ENCODE measurements at places on chromosomes 12 and 14. TPM values are rescaled to one million over a fixed set of nuclear protein-coding genes. Genes with fewer than 3 reads are reported as not detected.

The SUOX gene
- total RNA-seq, result 22.7 TPM

DNA sequence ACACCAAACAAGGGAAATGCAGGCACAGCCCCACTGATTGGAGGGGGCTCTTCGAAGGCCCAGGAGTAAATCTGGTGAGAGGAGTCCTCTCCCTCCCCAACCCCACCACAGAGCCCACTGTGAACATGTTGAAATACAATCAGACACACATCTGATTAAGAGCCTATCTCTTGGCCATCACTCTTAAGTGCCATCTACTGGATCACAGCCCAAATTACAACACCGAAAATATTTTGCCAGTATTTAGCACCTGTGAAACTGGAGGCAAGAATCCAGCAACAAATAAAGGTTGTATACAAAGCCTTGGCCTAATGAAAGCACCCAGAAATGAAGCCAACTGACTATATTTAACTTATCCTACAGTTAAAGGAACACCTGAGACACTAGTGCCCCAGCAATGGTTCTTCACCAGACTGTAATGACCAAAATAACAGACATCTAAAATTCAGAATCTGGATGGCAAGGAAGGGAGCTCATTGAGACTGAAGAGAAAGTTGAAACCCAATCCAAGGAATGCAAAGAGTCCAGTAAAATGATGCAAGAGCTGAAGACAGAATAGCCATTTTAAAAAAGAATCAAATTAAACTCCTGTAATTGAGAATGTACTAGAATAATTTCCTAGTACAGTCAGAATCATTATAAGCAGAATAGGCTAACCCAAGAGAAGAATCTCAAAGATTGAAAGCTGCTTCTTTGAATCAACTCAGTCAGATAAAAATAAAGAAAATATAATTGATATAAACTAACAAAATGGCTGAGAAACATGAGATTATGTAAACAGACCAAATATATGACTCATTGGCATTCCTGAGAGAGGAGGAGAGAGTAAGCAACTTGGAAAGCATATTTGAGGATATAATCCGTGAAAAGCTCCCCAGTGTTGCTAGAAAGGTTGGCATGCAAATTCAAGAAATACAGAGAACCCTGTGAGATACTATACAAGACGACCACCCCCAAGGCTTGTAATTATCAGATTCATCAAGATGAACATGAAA, 1117.0 kb downstream of the FLRT2 start:
- DNase-seq, result no peak

DNA sequence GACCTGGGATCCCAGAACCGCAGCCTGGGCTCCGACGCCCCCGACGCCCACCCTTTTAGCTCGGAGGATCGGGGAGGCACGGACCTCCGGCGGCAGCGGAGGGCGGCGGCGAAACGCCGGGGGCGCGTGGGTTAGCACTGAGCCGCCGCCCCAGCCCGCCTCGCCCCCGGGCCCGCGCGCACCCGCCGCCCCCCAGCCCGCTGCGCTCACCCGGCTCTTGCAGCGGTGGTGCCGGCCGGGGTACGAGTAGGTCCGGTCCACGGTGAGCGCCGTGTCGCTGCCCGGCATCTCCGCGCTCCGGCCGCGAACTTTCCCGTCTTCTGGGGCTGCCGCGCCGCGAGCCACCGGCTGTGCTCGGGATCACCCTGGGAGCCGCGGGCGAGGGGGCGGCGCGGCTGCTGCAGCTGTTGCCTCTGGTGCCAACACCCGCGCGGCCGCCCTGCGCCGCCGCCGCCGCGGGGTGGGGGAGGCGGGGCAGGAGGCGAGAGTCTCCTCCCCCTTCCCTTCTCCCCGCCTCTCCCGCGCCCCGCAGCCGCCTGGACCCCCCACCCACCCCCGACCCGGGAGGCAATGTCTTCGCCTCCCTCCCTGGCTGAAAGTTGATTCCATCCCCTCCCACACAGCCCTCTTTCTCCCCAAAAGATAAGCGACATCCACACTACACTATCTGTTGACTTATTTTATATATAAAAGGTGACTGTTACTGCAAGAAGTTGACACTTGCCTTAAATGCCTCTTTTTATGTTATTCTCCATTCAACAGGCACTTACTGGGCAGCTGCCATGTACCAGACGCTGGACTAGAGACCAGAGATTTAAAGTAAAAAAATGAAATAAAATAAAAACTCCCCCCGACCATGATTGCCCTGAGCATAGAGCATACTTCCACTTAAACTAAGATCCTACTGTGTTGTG, at the start of gene TMCC3:
Gene TMCC3, minus strand, starts transcription at position 415 of the 914 bp plus-strand sequence. Its CDS starts 127 bp downstream, at position 288.
- DNase-seq, result no peak

DNA sequence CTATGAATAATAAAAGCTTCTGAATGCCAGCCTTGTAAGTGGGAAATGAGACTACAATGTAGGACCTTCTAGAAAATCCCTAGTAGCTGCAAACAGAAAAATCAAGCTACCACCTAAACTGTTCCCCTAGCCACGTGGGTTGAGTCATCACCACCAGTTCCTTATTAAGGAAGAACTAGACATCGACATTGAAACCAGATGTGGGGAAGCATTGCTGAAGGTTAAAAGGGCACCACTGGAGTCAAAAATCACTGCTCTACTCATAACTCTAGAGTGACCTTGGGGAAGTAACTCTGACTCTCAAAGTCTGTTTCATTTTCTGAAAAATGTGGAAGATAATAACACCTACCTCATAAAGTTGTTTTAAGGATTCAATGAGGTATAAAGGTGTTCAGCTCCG, 9.4 kb upstream of the CNIH1 start:
- no peak for DNase-seq

DNA sequence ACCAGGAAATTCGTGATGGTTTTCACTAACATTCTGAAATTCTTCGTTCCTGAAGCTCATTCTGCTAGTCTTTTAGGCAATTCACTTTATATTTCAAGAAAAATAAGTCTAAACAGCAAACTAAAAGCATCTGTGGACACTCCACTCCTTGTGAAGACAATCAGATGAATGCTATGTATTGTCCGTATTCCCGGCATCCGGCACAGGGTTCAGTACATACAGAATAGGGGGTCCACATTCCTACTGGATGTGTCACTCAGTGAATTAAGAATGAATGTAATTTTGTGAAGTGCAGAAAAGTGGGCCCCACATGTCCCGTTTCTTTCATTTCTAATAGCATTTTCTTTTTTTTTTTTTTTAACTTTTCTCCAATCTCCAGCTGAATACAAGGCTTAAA, 241.3 kb downstream of the GRIN2B start:
- DNase-seq, result no peak

GRCh38 chr14:65263177-65263788, 149.2 kb upstream of the FUT8 start:
- DNase-seq, result no peak

The BDKRB1 gene
- 0.39 TPM for total RNA-seq

DNA sequence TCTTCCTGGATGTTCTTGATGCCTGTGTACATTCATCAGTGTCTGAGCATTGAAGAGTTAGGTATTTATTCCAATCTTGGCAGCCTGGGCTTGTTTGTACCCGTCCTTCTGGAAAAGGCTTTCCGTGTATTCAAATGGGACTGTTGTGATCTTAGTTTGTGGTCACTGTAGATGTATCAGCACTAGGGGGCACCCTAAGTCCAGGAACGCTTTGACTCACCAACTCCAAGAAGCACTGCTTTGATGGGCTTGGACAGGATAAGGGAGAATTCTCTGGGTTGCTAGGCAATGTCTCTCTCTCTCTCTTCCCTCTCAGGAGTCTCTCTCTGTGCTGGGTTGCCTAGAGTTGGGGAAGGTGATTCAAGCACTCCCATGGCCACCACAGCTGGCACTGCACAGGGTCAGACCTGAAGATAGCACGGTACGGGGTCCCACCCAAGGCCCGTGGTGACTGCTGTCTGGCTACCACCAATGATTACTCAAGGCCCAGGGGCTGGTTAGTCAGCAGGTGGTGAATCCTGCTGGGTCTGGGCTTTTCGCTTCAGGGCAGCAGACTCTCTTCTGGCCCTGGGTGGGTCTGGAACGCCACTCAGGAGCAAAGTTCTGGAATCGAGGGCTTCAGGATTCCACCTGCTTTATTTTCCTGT, 211.1 kb upstream of the RGS6 start:
- DNase-seq, result no peak

The GARIN6 gene
- total RNA-seq, result not detected

DNA sequence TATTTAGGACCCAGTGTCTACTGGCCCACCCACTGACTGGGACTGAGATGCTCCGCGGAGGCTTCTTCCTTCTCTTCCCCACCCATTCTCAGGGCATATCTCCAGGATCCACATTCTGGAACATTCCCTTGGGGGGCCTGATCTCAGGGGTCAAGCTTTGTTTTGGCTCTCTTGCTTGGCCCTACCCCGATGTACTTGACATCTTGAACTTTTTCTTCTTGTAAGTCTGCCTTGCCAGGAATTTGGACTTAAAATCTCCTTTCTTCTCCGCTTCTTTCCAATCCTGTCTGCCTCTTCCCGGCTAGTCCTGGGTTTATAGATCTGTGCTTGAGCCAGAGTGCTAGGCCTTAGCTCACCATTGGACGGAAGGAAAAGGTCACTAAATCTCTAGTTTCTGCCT, 22.1 kb downstream of the DACT1 start:
- no peak for DNase-seq

The PRIMA1 gene
- total RNA-seq, result 30.9 TPM

The DLGAP5 gene
- total RNA-seq, result 0.69 TPM

DNA sequence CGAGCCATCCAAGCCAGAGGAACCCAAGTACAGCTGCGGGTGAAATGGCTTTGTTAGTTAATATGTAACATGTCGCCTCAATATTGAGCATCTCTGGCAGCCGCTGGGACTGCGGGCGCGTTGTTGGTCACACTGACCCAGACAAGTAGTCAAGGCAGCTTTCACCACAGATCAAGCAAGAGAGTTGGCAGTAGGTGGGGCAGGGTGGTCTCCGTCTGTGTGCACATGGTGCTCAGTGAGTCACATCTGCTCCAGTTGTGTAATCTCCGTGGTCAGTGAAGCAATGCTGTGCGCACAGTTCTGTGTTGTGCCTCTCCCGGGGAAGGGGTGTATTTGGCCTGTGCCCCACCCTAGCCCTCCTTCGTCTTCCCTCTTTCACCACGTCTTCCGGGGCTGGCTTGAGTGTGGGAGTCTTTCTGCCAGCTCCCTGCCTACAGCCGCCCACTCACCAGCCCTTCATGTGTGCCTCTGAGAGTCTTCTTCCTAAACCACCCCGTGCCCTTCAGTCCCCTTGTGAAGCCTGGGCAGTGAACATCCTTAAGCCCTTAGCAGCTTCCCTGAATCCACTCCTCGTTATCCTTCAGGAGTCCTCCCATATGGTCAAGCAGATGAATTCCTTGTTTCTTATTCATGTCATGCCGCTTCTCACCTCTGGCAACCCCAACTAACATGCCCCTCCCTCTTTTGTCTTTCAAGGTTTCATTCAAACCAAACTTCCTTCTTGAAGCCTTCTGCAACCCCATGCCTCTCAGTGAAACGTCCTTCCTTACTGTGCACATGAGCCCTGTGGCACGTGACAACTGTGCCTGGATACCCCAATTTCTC, 242.1 kb downstream of the CACNA1C start:
- no peak for DNase-seq

GRCh38 chr12:42903736-42904135, 314.2 kb upstream of the PRICKLE1 start:
- DNase-seq, result no peak

The SCAF11 gene
- total RNA-seq, result 117 TPM

- DNase-seq, result no peak
Measured at GRCh38 chr14:28759653-28760313, 6.8 kb upstream of the FOXG1 start.

DNA sequence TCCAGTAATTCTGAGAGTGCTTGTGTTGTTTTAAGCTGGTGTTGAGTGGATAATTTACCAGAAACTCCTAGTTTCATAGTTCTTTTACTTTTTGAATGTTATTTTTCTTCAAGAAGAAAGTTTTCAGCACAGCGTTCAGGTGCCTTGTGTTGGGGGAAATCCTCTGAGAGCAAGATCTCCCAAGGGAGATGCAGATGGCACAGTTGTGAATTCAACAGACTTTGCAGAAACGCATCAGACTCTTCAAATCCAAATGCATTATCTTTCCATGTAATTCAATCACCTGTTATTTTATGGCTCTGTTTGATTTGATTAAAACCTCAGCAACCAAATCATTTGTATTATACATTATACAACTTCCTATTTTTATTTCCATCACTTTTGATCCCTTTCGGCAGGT, 439.9 kb downstream of the EGLN3 start:
- no peak for DNase-seq

DNA sequence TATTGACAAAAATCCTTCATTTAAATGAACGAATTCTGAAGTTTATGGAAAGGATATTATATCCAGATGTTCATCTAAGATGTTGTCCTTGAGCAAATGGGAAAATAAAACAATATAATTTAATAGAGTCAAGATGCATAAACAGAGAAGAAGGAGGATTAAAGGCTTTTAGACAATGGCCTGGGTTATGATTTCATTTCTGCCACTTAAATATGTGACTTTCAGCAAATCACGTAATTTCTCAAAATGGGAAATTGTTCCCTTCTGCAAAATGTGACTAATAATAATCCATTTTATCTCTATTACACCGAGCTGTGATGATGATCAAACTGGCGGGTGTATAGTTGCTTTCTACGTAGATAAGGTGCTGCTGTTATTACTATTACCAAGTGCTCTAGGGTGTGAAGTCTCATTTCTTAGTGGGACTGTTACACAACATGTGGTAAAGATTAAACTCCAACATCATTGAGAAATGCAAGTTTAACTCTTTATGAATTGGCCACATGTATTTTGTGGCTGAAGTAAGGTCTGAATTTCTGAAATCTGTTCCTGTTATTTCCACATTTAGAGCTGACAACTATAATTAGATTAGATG, 157.0 kb downstream of the MYRFL start:
- DNase-seq, result no peak

The HOXC5 gene
- 0.83 TPM for total RNA-seq

GRCh38 chr14:75224561-75224960, 48.1 kb upstream of the TMED10 start:
- no peak for DNase-seq

GRCh38 chr12:58503731-58504130, 416.6 kb downstream of the LRIG3 start:
- no peak for DNase-seq

DNA sequence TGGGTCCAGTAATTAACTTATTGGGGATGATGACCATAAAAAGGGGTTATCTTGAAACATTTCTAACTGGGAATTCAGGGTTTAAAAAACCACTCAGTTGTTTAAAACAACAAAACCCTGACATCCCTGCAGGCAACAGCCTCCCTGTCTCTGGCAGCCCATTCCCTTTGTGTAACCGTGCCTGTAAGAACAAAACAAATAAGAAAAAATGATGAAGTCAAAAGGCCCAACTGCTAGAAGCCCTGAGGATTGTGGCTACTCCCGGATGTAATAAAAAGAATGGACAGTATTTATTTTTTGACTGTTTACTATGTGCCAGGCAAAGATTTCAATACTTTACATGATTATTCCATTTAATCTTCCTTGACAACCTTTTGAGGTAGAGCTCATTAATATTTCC, 75.3 kb downstream of the TMCC3 start:
- no peak for DNase-seq

The SP7 gene
- not detected for total RNA-seq

- DNase-seq, result no peak
Measured at GRCh38 chr12:109387425-109388166, 39.9 kb downstream of the MYO1H start.

GRCh38 chr12:123050331-123050831, 69.9 kb downstream of the ARL6IP4 start:
- no peak for DNase-seq

The TAS2R14 gene
- total RNA-seq, result 1.6 TPM

The GALNT6 gene
- 2.7 TPM for total RNA-seq

The GRIP1 gene
- total RNA-seq, result 12.5 TPM

The C12orf42 gene
- not detected for total RNA-seq

The TMCC3 gene
- 21.0 TPM for total RNA-seq

The WSCD2 gene
- total RNA-seq, result 26.6 TPM

The HHIPL1 gene
- 5.6 TPM for total RNA-seq

Measured in esophagus muscularis mucosa (tissue), 4 donors.